Upper lobe of left lung (tissue), 6 donors: ENCODE measurements at places on chromosomes 3 and 15. TPM values are rescaled to one million over a fixed set of nuclear protein-coding genes. Genes with fewer than 3 reads are reported as not detected.

- DNase-seq: no peak
Observed at GRCh38 chr15:88098361-88098760, 158.2 kb downstream of the NTRK3 start.

Gene CHDH
- 9.1 TPM for total RNA-seq

GRCh38 chr15:79028411-79028964 is 62.1 kb downstream of the RASGRF1 start:
- no peak for DNase-seq

DNA sequence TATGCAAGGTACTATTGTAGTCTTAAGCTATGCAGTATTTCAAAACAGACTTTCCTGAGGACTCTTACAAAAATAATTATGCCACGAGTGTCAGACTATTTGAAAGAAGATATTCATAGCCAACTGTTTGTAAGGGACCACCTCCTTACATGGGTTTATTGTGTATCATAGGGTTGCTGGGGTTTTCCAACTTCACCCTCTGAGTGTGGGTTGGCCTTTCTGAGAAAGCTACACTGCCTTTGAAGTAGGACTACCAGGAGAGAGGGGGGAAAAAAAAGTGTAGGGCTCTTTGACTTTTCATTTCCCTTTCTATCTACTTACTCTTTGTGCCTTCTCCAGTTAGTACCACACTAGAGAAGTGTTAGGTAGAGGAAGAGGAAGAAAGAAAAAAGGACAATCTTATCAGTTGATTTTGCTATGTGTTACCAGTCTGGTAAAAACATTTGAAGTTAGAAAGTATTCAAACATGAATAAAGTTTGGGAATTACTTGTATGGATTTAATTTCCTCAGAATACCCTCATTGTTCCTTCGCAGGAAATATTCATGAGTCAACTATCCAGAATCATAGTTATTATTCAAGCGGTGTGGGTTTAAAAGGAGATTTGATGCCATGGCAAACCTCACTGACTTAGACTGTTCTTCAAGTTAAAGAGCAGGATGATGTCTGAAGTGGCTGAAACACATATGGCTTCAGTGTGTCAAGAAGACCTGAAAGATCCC is 329.3 kb upstream of the THBS1 start:
- no peak for DNase-seq

Gene LTK
- total RNA-seq: 8.6 TPM

GRCh38 chr3:194283221-194284006 is 67.7 kb downstream of the CPN2 start:
- no peak for DNase-seq

DNA sequence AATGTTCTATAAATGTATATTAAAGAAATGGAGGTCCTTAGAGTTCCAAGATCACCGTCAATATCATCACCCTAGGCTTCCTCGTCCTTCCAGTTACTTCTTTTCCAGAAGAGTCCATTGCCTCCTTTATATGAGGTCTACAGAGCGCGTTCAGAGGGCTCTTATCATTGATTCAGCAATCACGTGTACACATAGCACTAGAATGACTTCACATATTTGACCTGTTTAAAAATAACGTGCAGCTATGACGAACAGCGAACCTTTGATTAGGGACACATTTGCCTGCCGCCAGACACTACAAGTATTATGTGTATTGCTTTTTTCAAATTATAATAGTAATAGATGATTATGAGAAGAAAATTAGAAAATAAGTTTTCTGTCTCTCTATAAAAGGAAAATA is 26.0 kb downstream of the IGF1R start:
- DNase-seq: no peak

GRCh38 chr3:42486814-42487565 is 15.5 kb upstream of the VIPR1 start:
- DNase-seq: no peak

- DNase-seq: no peak
Observed at GRCh38 chr15:96089405-96090058, 241.0 kb upstream of the NR2F2 start.

DNA sequence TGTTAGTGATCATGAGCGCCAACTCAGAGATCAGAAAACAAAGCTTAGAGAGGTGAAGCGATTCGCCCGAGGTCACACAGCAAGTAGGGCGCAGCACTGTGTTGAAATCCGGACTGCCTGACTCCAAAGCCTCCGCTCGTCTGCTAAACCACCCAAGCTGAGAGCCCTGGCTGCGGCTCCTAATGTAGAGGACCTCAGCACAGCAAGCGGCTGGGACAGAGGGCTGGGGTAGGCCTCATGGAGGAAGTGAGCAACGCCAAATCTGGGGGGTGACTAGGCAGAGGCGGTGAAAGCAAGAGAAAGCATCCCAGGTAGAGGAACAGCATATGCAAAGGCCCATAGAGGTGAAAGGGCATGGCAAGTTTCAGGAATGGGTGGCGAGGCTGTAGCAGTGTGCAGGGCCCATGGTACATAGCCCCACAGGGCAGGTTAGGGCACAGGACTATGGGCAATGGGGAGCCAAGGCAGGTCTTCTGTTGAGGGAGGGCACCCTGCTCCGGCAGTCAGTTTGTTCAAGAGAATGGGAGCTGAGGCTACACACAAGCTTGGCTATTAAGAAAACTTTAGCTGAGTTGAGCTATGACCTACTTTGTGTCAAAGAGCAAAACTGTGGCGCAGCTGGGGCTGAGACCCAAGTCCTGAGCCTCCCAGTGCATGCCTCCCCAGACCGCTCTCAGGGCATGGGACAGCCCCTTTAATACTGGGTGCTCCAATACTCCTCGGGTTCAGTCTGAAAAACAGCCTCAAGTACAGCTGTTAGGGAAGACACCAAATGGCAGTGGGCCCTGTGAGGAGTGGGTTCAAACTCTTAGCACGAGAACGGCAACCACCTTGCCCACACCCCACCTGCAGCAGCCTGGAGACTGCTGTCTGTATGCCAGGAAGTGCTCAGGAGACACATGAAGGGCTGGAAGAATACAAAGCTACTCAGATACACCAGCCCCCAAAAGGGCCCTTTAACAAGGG is 988 bp upstream of the CFAP92 start:
- DNase-seq: no peak

DNA sequence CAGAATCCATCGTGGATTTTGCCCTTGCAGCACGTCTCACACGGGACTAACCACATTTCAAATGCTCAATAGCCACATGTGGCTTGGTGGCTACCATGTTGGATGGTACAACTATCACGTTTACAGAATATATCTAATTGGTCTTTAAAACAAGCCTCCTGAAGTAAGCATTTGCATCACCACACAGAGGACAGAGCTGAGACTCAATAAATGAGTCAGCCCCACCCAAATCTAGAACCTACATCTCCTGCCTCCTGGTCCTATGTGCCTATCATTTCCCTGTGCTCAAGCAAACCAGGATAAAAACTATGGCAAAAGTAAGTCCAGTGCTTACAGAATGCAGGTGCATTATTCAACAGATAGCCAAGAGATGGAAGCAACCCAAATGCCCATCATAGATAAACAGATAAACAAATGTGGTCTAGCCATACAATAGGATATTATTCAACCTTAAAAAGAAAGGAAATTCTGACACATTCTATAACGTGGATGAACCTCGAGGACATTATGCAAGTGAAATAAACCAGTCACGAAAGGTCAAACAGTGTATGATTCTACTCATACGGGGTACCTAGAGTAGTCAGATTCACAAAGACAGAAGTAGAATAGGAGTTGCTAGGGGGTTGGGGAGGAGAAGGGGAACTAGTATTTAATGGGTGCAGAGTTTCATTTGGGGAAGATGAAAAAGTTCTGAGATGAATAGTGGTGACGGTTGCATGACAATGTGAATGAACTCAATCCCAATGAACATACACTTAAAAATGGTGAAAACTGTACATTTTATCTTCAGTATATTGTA is 43.9 kb downstream of the SRGAP3 start:
- DNase-seq: no peak

DNA sequence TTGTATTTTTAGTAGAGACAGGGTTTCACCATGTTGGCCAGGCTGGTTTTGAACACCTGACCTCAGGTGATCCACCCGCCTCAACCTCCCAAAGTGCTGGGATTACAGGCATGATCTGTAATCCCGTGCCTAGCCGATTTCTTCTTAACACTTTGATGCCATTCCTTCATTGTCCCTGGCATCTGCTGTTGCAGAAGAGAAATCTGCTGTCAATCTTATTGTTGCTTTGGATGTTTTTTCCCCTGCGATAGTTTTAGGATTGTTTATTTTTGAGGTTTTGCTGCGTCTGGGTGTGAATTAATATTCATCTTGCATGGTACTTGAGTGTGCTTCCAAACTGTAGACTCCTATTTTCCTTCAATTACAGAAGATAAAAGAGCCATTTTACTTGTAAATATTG is 99.4 kb upstream of the ADAMTSL3 start:
- no peak for DNase-seq

Gene ADAMTS7
- 8.1 TPM for total RNA-seq

Gene OIP5
- total RNA-seq: 1.1 TPM

DNA sequence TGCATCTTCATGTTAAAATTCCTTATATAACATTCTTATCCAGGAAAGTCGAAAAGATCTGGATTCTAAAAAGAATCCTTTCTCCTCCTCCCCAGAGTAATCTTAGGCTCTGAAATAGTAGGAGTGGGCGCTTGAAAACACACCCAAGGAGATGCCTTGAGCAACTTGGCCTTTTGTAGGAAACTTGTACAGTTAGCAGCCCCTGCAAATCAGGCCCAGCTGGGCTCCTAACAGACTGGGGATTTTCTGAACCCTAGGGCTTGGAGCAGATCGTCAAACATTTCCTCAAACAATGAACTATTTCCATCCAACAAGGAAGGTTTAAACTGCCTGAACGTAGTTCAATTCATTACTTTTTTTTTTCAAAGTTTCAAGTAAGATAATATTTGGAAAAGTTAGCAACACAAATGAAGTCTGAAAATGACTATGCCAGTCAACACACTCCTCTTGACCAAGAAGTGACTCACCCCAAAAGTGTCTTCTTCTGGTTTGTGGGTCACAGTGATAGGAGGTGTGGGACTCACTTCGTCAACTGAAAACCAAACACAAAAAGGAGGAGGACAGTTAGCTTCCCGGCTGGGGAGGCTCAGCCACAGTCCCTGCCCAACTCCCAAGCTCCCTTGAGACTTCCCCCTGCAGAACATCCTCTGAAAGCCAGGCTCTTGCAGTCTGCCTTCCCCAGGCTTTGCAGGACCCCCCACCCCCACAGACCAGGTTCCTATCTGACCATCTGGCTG is 129.7 kb downstream of the NTRK3 start:
- no peak for DNase-seq

Gene HYAL2
- total RNA-seq: 120 TPM

Gene A4GNT
- total RNA-seq: not detected

DNA sequence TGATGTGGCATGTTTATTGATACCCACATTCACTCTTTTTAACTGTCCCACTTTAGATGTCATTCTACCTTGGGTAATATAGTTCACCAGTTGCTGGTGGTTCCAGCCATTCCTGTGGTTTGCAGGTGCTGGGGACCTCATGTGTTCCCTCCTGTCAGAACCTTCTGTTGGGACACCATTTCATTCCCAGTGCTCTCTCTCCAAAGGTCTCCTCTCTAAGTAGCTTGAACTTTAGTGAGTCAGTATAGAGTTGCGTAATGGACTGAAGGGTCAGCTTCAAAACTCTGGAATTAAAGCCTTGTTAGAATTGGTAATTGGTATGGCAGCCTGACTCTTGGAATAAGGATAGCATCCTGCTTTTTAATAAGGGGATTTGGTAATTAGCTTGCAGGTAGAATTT is 108.5 kb downstream of the PLCL2 start:
- DNase-seq: no peak

GRCh38 chr3:77541203-77541922 is 501.5 kb downstream of the ROBO2 start:
- peak; percentile 20 for DNase-seq

Gene GPR156
- total RNA-seq: 0.20 TPM

GRCh38 chr3:126179825-126180476 is 435 bp downstream of the ALDH1L1 start:
- DNase-seq: peak; percentile 83

- no peak for DNase-seq
Observed at GRCh38 chr3:128457937-128458336, 8.8 kb downstream of the DNAJB8 start.

Gene CRYGS
- total RNA-seq: 3.2 TPM

- DNase-seq: no peak
Observed at GRCh38 chr3:9994086-9994844, 7.6 kb upstream of the EMC3 start.

DNA sequence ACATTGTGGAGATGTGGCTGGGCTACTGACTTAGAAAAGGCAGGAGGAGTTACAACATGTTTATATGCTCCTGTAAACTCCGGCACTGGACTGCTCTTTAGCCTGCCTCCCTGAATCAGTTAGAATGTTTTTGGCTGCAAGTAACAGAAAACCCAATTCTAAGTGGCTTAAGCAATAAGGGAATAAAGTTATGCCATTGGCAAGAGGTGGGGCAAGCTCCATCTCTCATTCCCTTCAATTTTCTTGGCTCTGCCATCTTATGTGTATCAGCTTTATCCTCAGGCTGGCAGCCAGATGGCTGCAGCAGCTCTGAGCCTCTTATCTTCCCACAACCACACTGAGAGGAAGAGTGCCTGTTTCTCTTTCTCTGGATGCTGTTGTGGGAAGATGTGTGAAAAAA is 22.4 kb upstream of the MEIS2 start:
- no peak for DNase-seq

GRCh38 chr3:107963581-107963980 is 127.2 kb downstream of the CD47 start:
- no peak for DNase-seq

DNA sequence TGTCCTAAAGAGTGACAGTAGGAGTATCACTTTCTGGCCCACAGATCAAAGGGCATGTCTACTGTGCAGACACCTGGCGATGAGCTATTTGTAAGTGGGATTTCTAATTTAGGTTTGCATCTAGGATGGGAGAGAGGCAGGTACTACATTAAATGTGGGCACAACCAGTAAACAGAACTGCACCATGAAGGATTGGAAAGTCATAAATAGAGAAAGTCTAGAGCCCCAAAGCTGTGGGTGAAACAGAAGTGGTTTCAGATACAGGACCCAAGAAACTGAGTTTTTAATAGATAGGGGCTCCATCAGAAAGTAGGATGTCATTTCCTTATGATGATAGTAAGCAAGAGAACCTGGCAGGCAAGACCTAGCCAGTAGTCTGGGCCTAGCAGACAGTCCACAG is 35.2 kb upstream of the SPPL2A start:
- no peak for DNase-seq

Gene SFMBT1
- total RNA-seq: 41.4 TPM

DNA sequence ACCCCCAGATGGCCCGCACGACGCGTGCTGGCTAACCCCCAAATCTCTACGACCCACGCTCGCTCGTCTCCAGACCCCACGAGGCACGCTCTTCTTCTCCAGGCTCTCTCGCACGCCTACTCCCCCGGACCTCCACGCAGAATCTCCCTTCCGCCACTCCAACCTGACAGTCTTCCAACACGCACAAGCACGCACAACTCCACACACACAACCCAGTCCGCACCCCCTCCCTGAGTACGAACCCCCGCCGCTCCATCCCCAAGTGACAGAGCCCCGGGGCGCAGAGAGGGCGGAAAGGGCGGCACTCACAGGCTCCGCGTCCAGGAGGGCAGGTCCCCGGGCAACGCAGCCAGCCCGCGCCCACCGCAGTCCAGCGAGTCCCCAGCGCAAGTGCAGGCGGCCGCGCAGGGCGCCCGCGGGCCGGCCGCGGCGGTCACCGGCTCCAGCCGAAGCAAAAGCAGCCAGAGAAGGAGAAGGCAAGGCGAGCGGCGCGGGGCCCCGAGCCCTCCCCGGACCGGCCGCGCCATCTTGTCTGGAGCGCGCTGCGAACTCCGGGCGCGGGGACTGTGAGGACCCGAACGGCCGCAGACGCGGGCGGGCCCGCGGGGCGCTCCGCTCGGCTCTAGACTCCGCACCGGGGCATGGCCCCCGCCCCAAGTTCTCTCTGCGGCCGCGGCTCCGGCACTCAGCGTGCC is 794 bp downstream of the LRIG1 start:
- DNase-seq: no peak
